Liver (tissue), 10 donors: ENCODE measurements at places on chromosomes 7 and 10.

GRCh38 chr7:27971171-27971812 is 209.3 kb downstream of the JAZF1 start:
- no peak for DNase-seq

DNA sequence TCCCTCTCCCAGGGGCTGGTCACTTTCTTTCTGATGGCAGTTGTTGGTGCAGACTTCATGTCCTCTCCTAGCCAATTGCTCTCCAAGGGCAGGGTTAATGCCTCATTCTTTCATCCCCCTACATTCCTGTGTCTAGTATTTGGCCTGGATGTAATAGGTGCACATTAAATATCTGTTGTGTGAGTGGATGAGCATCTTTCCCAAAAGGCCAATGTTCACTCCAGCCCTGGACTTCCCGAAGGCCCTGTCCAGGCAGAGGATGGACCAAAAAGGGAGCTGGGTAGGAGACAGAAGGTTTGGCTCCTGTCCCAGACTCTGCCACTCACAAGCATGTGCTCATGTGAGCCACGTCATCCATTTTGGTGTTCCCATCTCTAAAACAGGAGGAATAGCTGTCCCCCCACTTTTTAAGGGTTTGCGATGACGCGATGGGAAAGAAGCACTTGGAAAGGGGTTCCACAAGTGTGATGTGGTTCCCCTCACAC is 47.5 kb downstream of the RGS10 start:
- DNase-seq, result no peak

- no peak for DNase-seq
Observed at GRCh38 chr7:132065193-132065988, 509.0 kb upstream of the PODXL start.

- DNase-seq, result no peak
Observed at GRCh38 chr7:156652886-156653568, 12.5 kb downstream of the RNF32 start.

DNA sequence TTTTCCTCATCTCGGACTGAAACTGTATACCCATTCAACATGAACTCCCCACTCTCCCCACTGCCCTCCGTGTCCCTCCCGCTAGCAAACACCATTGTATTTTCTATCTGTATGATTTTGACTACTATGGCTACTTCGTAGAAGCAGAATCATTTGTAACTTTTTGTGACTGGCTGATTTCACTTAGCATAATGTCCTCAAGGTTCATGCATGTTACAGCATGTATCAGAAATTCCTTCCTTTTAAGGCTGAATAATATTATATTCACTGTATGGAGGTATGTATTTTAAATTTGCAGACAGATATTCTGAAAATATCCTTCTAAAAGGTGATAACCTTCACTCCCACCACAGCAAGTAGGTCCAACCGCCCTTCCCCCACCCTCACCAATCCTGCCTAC is 42.9 kb upstream of the MMD2 start:
- DNase-seq, result no peak

DNA sequence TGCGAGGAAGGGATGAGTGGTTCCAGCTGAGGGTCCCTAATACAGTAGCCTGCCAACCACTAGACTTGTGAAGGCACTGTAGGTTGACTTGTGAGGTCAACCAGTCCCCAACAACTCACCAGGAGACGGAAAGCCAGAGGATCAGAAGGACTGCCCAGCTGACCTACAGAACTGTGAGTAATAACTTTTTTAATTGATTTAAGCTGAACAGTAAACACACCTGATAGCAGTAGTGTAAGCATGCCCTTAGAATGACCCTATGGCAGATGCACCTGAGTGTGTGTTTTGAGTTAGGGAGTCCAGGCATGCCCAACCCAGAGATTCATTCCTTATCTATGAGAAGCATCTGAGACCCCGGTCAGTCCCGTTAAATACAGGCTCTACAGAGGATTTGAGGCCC is 14.1 kb downstream of the PRLHR start:
- no peak for DNase-seq

- DNase-seq, result no peak
Observed at GRCh38 chr7:91796122-91796521, 84.4 kb downstream of the MTERF1 start.

GRCh38 chr10:76881477-76882220 is 756.0 kb downstream of the KCNMA1 start:
- DNase-seq, result no peak

DNA sequence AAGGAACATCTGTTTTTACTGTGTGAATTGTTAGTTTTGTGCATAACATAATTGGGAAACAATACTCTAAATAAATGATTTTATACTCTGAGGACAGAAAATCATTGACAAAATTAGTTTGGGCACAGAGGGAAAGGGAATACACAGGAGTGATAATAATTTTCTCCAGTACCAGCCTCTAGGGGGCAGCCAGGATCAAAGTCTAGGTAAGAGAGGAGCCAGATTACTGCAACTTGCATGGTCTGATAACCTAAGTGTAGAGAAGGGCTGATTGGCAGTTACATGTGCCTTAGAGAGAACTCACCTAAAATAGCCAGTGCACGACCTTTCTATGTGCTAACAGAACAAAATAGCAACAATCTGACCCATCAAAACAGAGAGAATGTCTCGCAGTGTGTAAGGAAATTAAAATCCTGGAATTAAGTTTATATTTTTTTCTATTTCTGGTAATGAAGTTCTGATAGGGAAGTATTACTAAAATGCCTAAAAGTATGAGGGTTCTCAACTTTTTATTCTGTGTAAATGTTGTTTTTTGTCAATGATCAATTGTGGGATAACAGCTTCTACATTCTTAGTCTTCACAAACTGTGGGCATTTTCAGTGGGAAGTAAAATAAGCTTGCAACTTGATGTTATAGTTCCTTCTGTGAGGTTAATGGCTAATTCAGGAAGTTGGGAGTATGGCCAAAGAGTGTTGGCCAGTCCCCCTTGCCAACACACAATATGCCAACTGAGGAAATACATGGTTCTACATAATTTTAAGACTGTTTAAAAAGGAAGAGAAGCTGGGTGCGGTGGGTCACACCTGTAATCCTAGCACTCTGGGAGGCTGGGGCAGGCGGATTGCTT is 66.4 kb downstream of the EXOC6 start:
- DNase-seq, result peak; percentile 58

DNA sequence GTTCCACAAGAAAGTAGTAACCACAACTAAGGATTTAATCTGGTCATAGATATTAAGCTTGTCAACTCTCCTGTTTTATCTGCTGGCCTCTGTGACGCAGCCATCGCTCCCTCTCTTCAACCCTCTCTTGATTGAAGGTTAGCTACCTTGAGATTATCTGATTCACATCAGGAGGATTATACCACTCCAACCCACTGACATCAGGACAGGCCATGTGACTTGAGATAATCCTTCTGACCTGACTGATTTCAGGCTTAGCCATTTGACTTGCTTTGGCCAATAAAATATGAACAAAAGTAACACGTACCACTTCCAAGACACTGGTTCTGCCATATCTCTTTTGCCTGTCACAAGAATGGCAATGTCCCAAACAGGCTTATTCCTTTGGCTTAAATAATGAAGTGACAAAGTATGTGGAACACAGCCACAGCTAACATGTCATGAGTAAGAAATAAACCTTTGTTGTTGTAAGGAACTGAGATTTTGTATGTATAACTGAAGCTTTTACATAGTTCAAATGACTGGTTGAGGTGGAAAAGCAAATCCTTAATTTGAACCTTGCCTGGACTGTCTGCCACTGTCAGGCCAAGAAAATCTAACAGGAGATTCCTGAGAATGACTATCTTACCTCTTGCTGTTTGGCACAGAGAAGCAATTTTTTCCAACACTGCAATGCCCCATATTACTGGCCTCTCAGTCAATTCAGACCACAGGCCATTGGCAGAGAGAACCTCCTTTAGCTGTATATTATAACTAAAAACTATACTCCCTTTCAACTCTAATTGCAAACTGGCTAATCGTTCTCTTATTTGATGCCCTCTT is 13.9 kb downstream of the ZNF438 start:
- no peak for DNase-seq

DNA sequence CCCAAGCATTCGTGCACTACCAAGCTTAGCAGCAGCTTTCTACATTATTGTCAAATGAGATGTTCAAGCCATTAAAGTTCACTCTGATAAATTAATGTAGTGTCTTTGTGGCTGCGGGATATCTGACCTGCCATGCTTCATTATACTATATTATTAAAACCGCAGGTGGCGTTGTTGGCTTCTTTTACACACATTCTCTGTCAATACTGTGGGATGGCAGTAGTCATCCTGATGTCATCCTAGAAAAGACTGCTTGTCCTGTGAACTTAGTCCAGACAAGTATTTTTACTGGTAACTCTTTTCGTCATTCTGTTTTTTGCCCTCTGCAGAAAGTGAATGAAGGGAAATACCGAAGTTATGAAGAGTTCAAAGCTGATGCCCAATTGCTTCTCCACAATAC is 103.9 kb downstream of the ZMYND11 start:
- no peak for DNase-seq

- DNase-seq, result no peak
Observed at GRCh38 chr10:12341526-12341925, 7.8 kb upstream of the CAMK1D start.

- no peak for DNase-seq
Observed at GRCh38 chr7:4154882-4155535, 527.1 kb upstream of the FOXK1 start.

DNA sequence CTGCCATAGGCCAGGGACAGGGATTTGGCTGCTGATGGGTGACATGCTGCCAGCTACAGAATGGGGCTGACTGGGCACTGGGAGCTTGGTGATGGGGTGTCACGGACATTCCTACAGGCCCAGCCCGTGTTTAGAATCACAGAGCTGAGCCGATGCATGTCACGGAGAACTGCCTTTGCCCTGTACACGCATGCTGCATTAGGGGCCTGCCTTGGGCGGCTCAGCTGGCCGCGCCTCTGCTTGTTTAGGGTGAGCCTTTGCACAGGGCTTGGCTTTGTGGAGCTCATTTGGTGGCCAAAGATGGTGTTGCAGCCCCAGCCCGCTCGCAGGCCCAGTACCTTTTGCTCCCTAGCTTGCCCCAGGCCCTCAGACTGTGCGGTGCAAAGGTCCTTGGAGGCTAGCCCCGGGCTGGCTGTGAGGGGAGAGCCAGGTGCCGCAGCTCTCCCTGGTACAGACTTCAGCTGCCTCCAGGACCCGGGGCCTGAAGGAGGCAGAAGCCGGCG is 108.4 kb upstream of the BTBD16 start:
- no peak for DNase-seq

GRCh38 chr7:130852867-130853266 is 118.9 kb upstream of the KLF14 start:
- DNase-seq, result no peak

GRCh38 chr7:73740771-73741170 is 2.2 kb upstream of the ABHD11 start:
- no peak for DNase-seq

DNA sequence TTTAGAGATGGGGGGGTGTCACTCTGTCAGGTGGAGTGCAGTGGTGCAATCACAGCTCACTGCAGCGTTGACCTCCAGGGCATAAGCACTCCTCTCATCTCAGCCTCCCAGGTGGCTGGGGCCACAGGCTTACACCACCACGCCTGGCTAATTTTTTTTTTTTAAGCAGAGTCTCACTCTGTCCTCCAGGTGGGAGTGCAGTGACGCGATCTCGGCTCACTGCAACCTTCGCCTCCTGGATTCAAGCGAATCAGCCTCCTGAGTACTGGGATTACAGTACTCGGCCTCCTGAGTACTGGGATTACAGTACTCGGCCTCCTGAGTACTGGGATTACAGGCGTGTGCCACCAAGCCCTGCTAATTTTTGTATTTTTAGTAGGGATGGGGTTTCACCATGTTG is 23.6 kb upstream of the PPIA start:
- no peak for DNase-seq

GRCh38 chr10:86863484-86863842 is 94.0 kb downstream of the MMRN2 start:
- no peak for DNase-seq

- no peak for DNase-seq
Observed at GRCh38 chr7:83065714-83066113, 97.0 kb downstream of the PCLO start.

DNA sequence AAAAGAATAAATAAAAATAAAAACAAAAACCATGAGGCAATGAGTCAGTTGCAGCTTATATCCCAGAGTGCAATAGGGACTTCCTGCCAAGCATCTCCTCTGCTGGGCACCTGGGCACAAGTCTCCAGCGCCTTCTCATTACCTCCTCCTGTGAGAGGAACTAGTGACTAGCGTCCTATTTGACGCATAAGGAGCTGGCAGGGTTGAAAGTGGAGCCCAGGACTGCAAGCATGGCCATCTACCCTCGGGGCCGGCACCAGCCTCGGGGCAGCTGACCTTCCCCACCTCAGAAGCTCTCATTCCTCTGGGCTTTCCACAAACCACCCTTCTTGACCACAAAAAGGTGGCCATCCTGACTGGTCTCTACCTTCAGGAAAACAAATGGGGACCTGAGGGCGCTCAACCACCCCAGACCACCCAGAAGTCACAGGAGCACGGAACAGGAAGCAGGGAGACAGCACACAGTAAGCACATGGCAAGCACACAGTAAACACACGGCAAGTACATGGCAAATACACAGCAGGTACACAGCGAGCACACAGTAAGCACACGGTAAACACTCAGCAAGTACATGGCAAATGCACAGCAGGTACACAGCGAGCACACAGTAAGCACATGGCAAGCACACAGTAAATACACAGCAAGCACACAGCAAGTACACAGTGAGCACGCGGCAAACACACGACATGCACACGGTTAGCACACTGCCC is 19.1 kb downstream of the CTBP2 start:
- no peak for DNase-seq

DNA sequence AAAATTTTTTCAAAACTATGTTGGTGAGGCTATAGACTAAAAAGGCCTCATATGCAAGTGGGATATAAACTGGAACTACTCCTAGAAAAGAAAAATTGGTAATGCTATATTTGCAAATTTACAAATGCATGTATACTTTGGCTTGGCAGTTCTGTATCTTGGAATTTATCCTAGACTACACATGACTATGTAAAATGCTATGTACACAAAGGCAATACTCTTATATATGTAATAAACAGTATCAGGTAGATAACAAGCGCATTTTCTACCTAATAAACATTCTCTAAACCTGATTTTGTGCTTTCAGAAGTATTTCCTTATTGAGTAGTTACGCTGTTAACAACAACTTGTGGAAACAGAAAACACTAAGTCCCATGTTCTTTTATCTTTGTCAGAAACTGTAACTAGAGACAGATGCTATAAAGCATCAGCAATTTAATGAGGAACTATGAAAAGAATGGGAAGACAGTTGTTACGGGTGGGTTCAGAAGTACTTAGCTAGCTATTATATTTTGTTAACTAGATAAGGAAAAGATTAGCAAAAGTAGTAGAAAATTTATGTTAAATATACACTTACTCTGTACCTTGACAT is 107.8 kb downstream of the ARHGAP12 start:
- no peak for DNase-seq

GRCh38 chr7:24659505-24659904 is 86.3 kb downstream of the PALS2 start:
- DNase-seq, result no peak
